ENCODE measurements at places on chromosomes 1 and 21. TPM values are rescaled to one million over a fixed set of nuclear protein-coding genes. Genes with fewer than 3 reads are reported as not detected.
A peak's percentile ranks its signal among the peaks of the same experiment; 100 is the strongest.

DNA sequence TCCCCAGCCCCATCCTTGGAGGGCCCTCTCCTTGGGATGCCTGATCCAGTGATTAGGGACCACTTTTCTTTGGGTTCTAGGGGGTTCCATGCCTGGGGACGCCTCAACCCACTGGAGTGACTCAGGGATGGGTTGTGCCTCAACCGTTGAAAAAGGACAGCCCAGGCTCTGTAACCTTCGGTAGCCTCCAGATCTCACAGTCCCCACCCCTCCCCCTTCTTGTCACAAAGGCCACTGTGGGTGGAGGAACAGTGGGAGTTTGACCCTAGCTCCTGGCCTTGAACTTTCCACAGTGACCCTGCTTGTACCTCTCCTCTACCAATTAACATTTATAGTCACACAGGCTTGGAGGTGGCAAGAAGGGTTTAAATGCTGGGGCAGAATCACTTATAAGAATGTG lies 2.6 kb upstream of the RORC start:
- peaks cover 19% of the 10 kb centered on the region for H3K4me1 ChIP-seq
- H3K27me3 ChIP-seq, result no peaks in the 10 kb centered on the region
- H3K4me3 ChIP-seq, result no peak overlapping the region
- H3K27ac ChIP-seq, result no peak overlapping the region

GRCh38 chr1:27773826-27774445 lies 917 bp downstream of the STX12 start:
- H3K36me3 ChIP-seq, result peaks cover 5% of the 10 kb centered on the region
- H3K27me3 ChIP-seq, result no peaks in the 10 kb centered on the region
- no peak for DNase-seq
- H3K4me3 ChIP-seq, result peak overlapping the region; percentile 98

DNA sequence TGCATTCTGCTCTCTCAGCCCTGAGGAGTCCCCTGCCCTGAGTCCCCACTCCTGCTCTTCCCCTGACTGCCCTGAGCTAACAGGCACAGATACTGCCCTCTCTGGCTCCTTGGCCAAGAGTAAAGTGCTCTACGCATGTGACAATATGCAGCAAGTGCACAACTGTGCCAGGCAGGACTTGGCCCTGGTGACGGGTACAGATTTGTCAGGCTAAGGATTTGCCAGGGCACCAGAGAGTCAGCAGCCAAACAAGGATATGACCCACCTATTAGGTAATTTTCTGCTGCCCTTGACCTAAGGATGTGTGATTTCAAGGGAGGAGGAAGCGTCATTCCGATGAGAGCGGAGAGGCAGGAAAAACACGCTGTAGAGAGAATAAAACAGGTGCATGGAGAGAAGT lies 339.0 kb downstream of the PTPRU start:
- H3K27ac ChIP-seq, result no peak overlapping the region
- H3K27me3 ChIP-seq, result no peaks in the 10 kb centered on the region
- no peaks in the 10 kb centered on the region for H3K4me1 ChIP-seq
- H3K36me3 ChIP-seq, result no peaks in the 10 kb centered on the region
- no peak for DNase-seq

DNA sequence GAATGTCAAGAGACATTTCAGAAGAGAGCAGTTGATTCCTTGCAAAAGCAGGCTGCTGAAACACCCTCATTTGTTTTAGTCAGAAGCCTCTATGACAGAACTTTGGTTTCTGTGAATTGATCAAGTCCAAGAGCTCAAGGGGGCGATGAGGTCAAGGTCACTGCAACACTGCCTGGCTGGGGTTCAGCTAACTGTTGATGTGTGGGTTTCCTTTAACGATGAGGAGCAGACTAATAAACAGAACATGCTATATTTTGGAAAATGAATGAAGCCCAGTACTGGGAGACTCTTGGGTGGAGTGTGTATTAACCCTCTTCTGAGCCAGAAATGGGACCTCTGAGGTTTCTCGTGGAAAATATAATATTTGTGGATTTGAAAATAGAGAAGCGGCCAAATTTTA lies 109.3 kb downstream of the ZC3H11B start:
- no peak for DNase-seq
- H3K36me3 ChIP-seq, result no peaks in the 10 kb centered on the region
- no peak overlapping the region for H3K4me3 ChIP-seq
- H3K4me1 ChIP-seq, result no peaks in the 10 kb centered on the region
- no peaks in the 10 kb centered on the region for H3K27me3 ChIP-seq
- no peak overlapping the region for H3K27ac ChIP-seq

DNA sequence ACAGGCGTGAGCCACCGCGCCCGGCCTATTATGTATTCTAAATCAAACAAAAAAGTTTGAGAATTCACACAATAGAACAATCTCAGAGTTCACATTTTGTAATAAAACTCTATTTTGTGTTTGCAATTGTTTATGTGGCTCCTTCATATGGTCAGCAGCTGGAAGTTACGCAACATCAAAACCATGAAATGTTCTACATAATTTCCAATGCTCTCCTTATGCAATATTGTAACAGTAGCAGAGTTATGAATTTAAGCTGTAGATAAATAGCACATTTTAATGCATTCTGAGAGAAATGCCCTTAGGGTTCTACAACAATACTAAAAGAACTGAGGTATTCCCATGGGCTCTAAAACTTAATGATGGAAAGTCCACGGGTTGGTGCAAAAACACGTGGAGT lies 62.3 kb upstream of the COL11A1 start:
- H3K27ac ChIP-seq, result no peak overlapping the region
- no peak for DNase-seq
- no peaks in the 10 kb centered on the region for H3K4me1 ChIP-seq
- H3K36me3 ChIP-seq, result no peaks in the 10 kb centered on the region
- no peak overlapping the region for H3K4me3 ChIP-seq
- no peaks in the 10 kb centered on the region for H3K27me3 ChIP-seq

GPR52 gene
- total RNA-seq, result 15.6 TPM

ICOSLG gene
- total RNA-seq, result 124 TPM
